Adrenal gland (tissue), 19 donors: ENCODE measurements at places on chromosomes 11 and 22. TPM values are rescaled to one million over a fixed set of nuclear protein-coding genes. Genes with fewer than 3 reads are reported as not detected.

DNA sequence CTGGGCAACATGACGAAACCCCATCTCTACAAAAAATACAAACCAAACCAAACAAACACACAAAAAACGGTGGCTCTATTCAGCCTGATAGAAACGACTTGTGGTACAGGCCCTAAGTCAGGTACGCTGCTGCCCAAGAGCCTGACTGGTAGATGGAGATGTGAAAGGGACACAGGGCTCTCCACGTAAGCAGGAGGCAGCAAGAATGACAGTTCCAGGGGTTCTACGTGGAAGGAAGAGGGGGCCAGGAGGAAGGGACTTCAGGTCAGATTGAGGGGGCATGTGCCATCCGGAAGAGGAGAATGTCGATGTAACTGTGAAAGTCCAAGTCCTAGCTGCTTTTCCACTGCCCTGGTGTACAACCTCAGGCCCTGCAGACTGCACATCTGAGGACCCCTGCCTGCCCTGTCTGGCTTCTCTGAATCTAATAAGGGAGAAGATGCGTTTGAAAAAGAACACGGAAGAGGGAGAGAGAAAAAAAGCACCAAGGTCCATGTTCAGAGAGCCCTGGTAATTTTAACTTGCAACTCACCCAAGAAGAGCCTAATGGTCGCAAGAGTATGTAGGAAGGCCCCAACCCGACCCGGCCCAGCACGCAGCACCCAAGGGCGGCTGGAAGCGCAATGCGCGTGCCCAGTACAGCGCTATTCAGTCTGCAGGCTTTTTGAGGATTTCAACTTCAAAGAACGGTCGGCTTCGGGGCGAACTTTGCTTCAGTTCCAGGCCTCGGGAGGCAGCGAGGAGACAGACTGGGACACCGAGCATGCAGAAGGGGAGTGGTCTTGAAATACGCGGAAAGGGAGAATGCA lies 909 bp upstream of the ZNRD2 start:
- peaks cover 65% of the 10 kb centered on the region for H3K4me1 ChIP-seq
- no peaks in the 10 kb centered on the region for H3K27me3 ChIP-seq
- H3K4me3 ChIP-seq: peak overlapping the region; percentile 87
- no peak for DNase-seq

DNA sequence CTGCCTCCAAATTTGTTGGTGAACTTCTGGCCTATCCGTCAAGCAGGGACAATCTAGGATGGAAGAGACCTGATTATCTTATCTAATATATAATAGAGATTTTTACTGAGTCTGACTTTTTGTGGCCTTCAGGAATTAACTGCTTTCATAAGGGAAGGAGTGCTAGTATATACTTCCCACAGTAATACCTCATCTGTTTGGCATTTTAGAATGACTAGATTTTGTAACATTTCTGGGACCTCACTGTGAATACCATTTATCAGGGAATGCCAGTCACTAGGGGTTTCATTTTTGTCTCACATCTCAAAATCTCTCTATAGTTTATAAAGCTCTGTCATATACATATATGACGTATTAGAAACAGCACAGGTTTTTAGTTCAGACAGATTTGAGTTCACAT lies 114.3 kb downstream of the INSC start:
- no peak overlapping the region for H3K4me3 ChIP-seq
- no peaks in the 10 kb centered on the region for H3K27me3 ChIP-seq
- H3K4me1 ChIP-seq: no peaks in the 10 kb centered on the region
- no peak for DNase-seq
- no peaks in the 10 kb centered on the region for H3K36me3 ChIP-seq

- H3K36me3 ChIP-seq: no peaks in the 10 kb centered on the region
- H3K4me1 ChIP-seq: no peaks in the 10 kb centered on the region
- no peaks in the 10 kb centered on the region for H3K27me3 ChIP-seq
- no peak overlapping the region for H3K27ac ChIP-seq
- H3K4me3 ChIP-seq: no peak overlapping the region
Observed at GRCh38 chr11:97229936-97230335, 840.1 kb downstream of the JRKL start.

- no peaks in the 10 kb centered on the region for H3K4me1 ChIP-seq
- H3K27me3 ChIP-seq: no peaks in the 10 kb centered on the region
- H3K27ac ChIP-seq: no peak overlapping the region
Observed at GRCh38 chr11:83302151-83302550, 16.0 kb upstream of the CCDC90B start.

GRCh38 chr11:59173964-59174663 lies 2.2 kb downstream of the DTX4 start:
- no peaks in the 10 kb centered on the region for H3K27me3 ChIP-seq
- no peak overlapping the region for H3K27ac ChIP-seq
- H3K4me3 ChIP-seq: peak overlapping the region; percentile 67

DNA sequence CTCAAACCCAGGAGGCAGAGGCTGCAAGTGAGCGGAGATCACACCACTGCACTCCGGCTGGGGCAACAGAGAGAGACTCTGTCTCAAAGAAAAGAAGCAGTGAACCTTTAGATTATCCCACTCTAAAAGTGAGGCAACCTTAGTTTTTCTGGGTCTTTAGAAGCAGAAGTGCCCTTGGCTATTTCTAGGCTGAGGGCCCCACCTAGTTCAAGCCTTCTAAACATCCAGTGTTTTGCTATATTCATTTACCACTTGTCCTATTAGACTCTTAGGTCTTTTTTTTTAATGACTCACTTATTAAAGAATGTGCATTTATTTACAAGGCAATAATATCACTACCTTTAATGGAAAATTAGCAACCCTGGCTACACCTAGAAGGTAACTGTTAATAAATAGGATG lies 16.7 kb upstream of the EHF start:
- no peak overlapping the region for H3K4me3 ChIP-seq
- DNase-seq: no peak
- H3K36me3 ChIP-seq: no peaks in the 10 kb centered on the region
- H3K4me1 ChIP-seq: peaks cover 15% of the 10 kb centered on the region
- no peaks in the 10 kb centered on the region for H3K27me3 ChIP-seq

DNA sequence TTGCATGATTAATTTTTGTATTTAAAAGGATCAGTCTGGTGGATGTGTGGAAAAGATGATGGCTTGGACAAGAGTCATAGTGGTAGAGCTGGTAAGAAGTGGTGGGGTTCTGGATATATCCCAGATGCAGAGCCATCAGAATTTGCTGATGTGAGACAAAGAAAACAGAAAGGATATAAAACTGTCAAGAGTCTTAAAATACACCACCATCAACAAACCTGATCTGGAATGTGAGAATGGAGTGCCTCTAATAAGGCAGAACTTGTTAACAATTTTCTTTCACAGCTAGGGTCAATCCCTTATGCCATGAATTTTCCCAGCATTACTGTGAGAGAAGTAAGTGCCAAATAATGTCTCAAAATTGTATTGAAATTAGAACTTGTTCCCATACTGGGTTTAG lies 215.4 kb downstream of the METTL15 start:
- H3K27ac ChIP-seq: no peak overlapping the region
- no peak for DNase-seq
- no peaks in the 10 kb centered on the region for H3K27me3 ChIP-seq
- H3K4me3 ChIP-seq: no peak overlapping the region
- H3K4me1 ChIP-seq: no peaks in the 10 kb centered on the region

GRCh38 chr22:46150034-46150654 lies at the start of gene PPARA:
TSS of gene PPARA (plus strand) at chr22:46150526. CDS start at chr22:46198384, 47,858 bp downstream.
- H3K27ac ChIP-seq: peak within 1 kb of the TSS; percentile 90
- no peaks in the 10 kb centered on the region for H3K27me3 ChIP-seq
- H3K4me3 ChIP-seq: peak within 1 kb of the TSS; percentile 37
- H3K36me3 ChIP-seq: peaks cover 5% of the 10 kb centered on the region
- peaks cover 4% of the 10 kb centered on the region for H3K4me1 ChIP-seq

- H3K27me3 ChIP-seq: no peaks in the 10 kb centered on the region
- no peak for DNase-seq
- H3K4me1 ChIP-seq: no peaks in the 10 kb centered on the region
- H3K27ac ChIP-seq: no peak overlapping the region
- H3K4me3 ChIP-seq: no peak overlapping the region
Observed at GRCh38 chr11:70024036-70024772, 53.9 kb upstream of the ANO1 start.

DNA sequence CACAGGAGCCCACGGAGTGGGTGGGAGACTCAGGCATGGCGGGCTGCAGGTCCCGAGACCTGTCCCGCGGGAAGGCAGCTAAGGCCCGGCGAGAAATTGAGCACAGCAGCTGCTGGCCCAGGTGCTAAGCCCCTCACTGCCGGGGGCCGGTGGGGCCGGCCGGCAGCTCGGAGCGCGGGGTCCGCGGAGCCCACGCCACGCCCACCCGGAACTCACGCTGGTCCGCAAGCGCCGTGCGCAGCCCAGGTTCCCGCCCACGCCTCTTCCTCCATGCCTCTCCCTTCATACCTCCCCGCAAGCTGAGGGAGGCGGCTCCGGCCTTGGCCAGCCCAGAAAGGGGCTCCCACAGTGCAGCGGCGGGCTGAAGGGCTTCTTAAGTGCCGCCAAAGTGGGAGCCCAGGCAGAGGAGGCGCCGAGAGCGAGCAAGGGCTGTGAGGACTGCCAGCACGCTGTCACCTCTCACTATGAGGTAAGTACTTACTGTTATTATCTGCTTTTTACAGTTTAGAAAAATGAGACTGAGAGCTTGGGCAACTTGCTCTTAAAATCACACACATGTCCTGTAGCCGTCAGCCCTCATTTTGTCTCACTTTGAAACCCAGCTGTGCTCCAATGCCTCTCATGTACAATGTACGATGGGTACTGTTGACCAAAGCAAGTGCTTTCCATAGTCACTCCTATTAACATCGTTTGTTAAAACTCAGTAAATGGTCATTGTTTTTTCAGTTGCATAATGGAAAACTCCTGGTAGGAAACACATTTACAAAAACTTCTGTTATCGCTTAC lies 12.2 kb upstream of the OR10D3 start:
- no peak for DNase-seq
- H3K4me1 ChIP-seq: no peaks in the 10 kb centered on the region
- H3K4me3 ChIP-seq: no peak overlapping the region
- H3K27ac ChIP-seq: no peak overlapping the region

DNA sequence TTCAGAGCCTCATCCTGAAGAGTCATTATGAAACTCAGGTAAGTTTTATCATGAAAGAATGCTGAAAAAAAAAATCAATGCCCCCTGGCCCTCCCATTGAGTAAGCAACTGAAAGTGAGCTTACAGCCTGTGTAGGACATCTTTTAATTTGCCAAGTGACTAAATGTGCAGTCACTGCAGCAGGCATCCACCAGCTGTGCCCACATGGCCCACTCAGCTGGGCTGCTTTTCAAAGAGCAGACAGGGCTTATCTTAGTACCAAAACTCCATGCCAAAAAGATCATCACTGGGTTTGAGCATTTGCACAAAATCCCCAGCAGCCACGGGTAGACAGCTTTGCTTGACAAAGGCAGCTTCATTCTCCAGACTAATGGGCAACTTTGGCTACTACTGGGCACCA lies 709.7 kb downstream of the NTM start:
- no peak for DNase-seq
- no peaks in the 10 kb centered on the region for H3K36me3 ChIP-seq
- no peaks in the 10 kb centered on the region for H3K4me1 ChIP-seq
- no peaks in the 10 kb centered on the region for H3K27me3 ChIP-seq
- no peak overlapping the region for H3K27ac ChIP-seq
- no peak overlapping the region for H3K4me3 ChIP-seq

DNA sequence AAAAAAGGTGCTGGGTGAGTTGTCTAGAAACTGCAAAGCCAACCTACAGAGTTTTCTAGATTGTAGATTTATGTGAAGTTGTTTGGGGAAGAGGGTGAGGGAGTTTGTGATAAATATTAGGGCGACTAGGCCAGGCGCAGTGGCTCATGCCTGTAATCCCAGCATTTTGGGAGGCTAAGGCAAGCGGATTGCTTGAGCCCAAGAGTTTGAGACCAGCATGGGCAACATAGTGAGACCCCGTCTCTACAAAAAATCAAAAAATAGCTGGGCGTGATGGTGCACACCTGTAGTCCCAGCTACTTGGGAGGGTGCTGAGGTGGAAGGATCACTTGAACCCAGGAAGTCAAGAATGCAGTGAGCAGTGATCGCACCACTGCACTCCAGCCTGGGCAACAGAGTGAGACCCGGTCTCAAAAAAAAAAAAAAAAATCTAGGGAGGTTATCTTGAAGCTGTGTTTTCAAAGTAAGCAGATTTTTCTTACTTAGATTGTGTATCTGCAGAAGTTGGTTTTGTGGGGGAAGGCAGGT lies 844 bp downstream of the APOL6 start:
- H3K27me3 ChIP-seq: no peaks in the 10 kb centered on the region
- H3K27ac ChIP-seq: peak overlapping the region; percentile 92
- no peak for DNase-seq
- no peaks in the 10 kb centered on the region for H3K36me3 ChIP-seq
- no peak overlapping the region for H3K4me3 ChIP-seq
- H3K4me1 ChIP-seq: peaks cover 36% of the 10 kb centered on the region

DNA sequence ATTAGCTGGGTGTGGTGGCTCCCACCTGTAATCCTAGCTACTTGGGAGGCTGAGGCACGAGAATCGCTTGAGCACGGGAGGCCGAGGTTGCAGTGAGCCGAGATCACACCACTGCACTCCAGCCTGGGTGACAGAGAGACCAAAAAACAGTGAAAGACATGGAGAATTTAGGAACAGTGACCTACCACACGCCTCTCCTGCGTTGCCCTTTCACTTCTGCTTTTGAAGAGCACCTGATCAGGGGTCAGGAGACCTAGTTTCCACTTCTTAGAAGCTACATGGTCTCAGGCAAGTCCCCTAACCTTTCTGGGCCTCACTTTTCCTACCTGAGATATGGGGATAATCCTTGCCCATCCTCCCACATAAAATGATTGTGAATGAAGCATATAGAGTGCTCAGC lies 12.2 kb downstream of the SLC35C1 start:
- H3K36me3 ChIP-seq: peaks cover 2% of the 10 kb centered on the region
- DNase-seq: no peak
- no peak overlapping the region for H3K4me3 ChIP-seq
- no peaks in the 10 kb centered on the region for H3K27me3 ChIP-seq
- no peaks in the 10 kb centered on the region for H3K4me1 ChIP-seq

The TRIM51G gene
- not detected for total RNA-seq

The SCGB1C1 gene
- not detected for total RNA-seq

The ALX4 gene
- not detected for total RNA-seq

The GAB4 gene
- not detected for total RNA-seq

The FAR1 gene
- 37.8 TPM for total RNA-seq

The SYT8 gene
- total RNA-seq: 0.44 TPM

The MUS81 gene
- 34.0 TPM for total RNA-seq

The APOBEC3F gene
- 7.0 TPM for total RNA-seq

The HIKESHI gene
- total RNA-seq: 47.6 TPM

The ASCL2 gene
- total RNA-seq: 1.5 TPM
